ENCODE measurements at places on chromosomes 2 and 18.
A peak's percentile ranks its signal among the peaks of the same experiment; 100 is the strongest.

DNA sequence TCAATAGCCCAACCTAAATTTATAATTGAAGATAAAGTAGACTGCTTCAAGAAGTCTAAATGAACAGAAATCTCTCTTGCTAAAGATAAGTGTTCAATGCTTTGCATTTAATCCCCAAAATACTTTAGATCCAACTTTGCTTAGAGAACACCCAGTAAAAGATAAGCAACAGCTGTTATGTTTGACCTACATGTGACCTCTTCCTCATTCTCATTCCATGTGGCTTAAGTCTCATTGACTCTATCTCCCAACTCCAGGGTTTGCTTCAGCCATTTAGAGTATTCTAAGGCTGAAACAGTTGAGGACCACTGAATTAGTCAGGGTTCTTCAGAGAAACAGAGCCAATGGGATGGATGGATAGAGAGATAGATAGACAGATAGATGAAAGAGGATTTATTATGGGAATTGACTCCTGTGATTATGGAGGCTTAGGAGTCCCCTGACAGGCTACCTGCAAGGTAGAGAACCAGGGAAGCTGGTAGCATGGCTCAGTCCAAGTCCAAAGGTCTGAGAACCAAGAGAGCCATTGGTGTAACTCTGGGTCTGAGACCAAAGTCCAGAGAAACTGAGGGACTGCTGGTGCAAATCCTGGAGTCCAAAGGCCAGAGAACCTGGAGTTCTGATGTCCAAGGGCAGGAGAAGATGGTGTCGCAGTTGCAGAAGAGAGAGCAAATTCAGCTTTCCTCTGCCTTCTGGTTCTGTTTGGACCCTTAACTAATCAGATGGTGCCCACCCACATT is 32.1 kb downstream of the CRYGD start:
- no peak for DNase-seq

DNA sequence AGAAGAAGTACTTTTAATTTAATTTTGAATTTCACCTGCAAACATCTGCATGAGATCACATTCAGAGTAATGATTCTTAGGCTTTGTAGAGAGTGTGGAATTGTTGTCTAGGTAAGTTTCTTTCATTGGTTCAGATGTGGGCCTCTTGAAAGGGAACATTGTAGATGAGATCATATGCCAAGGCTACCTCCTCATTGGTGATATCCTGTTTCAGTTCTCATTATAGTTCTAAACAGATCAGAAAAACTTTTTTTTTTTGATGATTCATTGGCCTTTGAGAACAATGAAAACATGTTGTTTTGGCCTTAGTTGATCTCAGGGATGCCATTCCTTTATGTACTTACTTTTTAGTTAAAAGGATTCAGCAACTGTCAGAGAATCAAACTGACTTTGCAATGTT is 44.5 kb downstream of the EML6 start:
- DNase-seq, result no peak

GRCh38 chr2:8160959-8161358 is 520.9 kb upstream of the ID2 start:
- no peak for DNase-seq

- no peak for DNase-seq
Observed at GRCh38 chr2:12083081-12083581, 336.7 kb downstream of the LPIN1 start.

GRCh38 chr18:45828917-45829811 is 3.7 kb downstream of the SIGLEC15 start:
- no peak for DNase-seq

GRCh38 chr2:240336820-240337427 is 98.5 kb upstream of the GPC1 start:
- DNase-seq, result no peak

- DNase-seq, result no peak
Observed at GRCh38 chr18:76437011-76437410, 58.0 kb downstream of the ZNF516 start.

GRCh38 chr2:54871457-54872107 is 148.1 kb downstream of the EML6 start:
- DNase-seq, result no peak

GRCh38 chr2:18062892-18063291 is 184.4 kb downstream of the KCNS3 start:
- DNase-seq, result no peak

DNA sequence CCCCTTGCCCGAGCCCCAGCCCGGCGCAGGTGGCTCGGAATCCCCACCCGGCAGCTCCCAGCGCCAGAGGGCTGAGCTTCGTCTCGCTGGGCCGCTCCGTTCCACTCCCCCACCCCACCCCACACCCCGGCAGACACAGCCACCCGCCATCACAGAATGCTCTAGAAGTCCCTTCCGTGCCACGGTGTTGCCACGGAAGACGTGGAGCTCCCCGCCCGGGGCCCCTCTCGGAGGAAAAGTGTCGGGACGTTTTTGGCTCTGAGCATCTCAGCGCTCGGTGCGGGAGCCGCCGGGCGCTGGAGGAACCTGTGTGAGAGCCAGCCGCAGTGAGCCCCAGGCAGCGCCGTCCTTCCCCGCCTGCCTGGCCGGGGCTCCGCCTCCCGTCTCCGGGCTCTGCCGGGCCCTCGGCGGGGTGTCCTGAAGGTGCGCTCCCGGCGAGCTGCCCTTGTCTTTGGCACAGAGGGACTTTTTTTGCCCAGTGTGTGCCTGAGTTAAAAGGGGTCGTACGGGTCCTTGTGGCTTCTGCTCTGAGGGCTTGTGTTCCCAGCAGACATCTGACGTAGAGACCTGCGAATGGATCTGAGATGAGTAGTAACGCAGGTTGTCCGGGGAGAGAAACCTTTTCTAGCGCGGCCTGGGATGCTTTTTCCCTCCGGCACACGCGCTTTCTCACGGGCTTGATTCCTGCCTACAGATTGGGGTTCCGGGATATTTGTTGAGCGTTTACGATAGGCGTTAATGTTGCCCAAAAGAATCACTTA is 1.8 kb downstream of the ZCCHC2 start:
- DNase-seq, result peak; percentile 52

DNA sequence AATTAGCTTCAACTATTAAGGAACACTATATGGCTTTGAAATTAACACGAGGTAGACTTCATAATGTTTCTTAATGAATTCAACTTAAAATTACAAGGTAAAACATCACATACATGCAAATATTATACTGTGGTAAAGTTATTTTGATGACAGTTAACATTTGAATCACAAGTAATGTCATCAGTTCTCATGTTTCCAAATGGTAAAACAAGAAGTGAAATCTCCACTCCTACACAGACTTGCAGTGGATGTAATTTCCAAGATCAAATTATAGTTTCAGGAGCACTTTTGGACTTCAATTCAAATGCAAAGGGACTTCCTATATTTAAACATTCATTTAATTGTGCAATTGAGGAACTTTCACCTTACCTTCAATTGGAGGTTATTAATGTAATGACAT is 39.1 kb downstream of the C18orf54 start:
- no peak for DNase-seq

GRCh38 chr2:208295834-208296233 is 29.8 kb downstream of the PIKFYVE start:
- no peak for DNase-seq

DNA sequence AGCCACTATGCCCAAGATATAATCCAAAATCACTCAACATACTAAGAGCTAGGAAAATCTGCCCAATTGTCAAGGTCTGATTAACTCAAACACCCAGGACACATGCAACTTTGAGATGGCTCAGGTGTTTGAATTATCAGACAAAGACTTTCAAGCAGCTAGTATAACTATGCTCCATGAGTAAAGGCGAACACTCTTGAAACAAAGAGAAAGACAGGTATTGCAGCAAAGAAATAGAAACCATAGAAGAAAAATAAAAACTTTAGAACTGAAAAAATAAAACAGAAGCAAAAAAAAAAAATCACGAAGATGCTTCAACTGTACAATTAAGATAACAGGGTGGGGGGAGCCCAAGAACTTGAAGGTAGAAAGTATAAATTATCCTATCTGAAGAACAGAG is 214.2 kb downstream of the EIPR1 start:
- DNase-seq, result no peak

DNA sequence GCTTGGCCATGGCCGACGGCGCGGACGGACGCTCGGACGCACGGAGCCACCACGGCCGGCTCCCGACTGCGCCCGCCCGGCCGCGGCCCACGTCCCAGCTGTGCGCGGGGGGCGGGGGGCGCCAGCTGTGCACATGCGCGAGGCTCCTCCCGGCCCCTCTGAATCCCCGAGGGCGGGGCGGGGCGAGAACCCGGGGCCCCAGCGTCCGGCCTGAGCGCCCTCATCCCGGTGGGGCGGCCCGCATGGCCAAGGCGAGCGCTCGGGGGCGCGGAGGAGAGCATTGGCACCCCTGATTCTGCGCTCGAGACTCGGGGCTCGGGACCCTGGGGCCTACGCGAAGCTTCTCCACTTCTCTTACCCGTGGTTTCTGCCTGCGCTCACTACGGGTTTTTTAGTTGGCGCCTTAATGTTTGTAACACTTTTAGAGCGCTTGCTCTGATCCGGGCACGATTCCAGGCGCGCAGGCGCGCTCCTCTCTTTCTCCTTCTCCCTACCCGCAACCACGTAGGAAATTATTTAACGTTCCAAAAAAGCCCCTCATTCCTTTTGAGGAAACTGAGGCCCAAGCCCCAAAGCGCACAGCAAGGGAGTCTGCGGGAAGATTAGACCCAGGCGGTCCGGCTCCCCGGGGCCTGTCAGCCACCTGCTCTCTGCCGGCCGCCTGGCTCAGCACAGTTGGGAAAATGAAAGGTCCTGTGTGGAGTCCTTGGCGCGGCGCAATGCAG is at the start of gene PXDN:
TSS of gene PXDN (minus strand) at position 70 of the 725 bp plus-strand sequence. CDS start at position 10, 60 bp downstream.
- DNase-seq, result no peak

- no peak for DNase-seq
Observed at GRCh38 chr2:109136542-109136941, 7.5 kb downstream of the SH3RF3 start.

GRCh38 chr2:98577313-98577712 is 31.0 kb downstream of the COA5 start:
- no peak for DNase-seq

- no peak for DNase-seq
Observed at GRCh38 chr2:75602724-75603342, 42.1 kb upstream of the EVA1A start.

GRCh38 chr2:31208240-31208639 is 9.1 kb downstream of the CAPN14 start:
- no peak for DNase-seq

- DNase-seq, result no peak
Observed at GRCh38 chr2:190984595-190984994, 29.4 kb downstream of the STAT1 start.

DNA sequence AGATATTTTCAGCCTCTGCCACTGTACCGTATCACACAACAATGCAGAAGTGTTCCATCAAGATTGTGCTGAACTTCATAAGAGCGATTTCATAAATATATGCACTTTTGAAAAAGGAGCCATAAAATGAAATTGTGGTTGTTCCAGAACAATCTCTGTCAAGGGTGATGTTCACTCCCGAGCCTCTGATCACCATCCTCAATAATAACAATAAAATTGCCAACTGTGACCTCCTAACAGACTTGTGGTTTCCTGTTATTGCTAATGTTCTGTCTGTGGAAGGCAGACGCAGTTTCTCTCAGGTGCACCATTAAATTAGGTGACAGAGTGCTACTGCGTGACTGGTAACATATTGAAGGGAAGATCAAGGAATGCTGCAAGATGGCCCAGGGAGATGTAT is 383.7 kb downstream of the SOCS6 start:
- peak; percentile 8 for DNase-seq
